ENCODE measurements at places on chromosomes 7 and 10.

DNA sequence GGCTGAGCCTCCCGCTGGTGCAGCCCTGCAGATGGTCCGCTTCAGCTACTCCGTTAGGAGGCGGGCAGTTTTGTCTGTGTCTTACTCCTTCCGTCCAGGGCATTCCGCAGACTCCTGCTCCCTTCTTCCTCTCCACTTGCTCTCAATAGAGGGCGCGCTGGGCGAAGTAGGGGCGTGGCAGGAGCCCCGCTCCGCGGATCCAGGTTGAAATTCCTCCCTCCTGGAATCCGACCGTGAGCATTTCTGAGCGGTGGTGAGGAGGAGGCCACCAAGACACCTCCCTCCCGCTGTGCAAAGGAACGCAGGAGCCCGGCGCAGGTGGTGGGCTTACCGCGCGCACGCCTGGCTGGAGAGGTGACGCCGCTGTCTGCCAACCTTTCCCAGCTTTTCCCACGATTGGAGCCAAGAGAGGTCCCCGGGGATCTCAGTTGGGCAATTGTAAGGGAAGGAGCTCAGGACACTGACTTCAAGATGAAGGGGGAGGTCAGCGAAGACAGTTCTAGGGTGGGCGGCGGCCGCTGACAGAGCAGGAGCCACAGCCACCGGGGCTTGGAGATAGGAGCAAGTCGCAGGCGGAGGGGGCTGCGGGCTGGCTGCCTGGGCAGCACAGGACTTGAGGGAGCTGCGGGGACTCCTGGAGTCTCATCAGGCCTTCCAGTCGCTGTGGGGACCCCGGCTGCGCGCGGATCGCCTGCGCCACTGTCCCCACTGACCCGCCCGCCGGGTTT, 1011.3 kb downstream of the XPNPEP1 start:
- DNase-seq, result peak; percentile 73

- no peak for DNase-seq
Observed at GRCh38 chr10:3825244-3825643, 40.2 kb upstream of the KLF6 start.

GRCh38 chr7:30682212-30683083, at the start of gene CRHR2:
TSS of gene CRHR2 (minus strand) at chr7:30682456. CDS start at chr7:30682280, 176 bp downstream.
- DNase-seq, result no peak

GRCh38 chr10:132387764-132388210, 9.2 kb upstream of the PWWP2B start:
- peak; percentile 91 for DNase-seq

DNA sequence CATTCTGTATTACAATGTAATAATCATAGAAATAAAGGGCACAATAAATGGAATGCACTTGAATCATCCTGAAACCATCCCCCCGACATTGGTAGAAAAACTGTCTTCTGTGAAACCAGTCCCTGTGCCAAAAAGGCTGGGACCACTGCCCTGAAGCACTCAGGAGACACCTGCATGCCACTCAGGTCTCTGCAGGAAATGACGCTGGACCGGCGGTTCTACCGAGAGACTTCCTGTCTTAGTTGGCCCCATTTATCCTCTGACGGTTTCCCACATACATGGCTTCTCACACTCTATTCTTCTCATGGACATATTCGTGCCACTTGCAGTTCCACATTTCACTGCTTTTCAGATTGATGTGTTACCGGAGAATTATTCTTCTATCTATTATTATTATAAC, 617.5 kb downstream of the SDK1 start:
- DNase-seq, result no peak

- DNase-seq, result no peak
Observed at GRCh38 chr10:120513307-120513796, 56.3 kb downstream of the PLPP4 start.

- no peak for DNase-seq
Observed at GRCh38 chr7:109637428-109637990, 1067.8 kb downstream of the DNAJB9 start.

GRCh38 chr10:88783724-88784123, 18.8 kb upstream of the LIPM start:
- no peak for DNase-seq

DNA sequence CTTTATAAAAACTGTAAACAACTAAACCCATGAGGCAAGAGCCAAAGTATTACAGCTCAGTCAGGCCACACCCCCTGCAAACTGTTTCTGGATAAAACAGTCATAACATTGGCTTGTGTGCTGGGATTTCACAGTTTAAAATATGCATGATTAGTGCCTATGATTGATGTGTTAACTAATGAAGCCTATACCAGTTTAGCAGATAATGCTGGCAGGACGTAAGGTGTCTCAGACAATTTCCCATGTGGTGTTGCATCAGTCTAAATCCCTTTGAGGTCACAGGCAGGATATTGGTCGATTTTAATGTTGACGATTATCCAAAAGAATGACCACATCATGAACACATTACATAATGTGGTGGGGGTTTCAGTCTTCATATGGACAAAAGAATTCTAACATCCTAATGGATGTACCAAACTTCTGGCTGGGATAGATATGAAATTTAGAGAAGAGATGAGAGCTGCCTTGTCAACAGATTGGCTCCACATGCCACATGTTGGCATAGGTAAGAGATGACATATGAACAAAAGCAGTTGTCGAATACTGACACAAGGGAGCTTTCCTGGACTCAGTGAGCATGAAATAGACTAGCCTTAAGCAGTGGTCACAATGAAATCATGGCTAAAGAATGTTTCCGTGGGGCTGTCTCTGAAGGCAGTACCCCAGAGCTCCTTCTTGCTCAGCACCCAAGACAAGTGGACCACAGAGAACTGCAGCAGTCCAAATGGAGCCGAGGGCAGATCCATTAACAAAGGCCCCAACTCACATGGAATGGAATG, 445.6 kb downstream of the GFRA1 start:
- DNase-seq, result no peak

GRCh38 chr7:91288208-91288824, 24.1 kb downstream of the FZD1 start:
- peak; percentile 71 for DNase-seq

GRCh38 chr7:75983471-75984129, 10.8 kb downstream of the TMEM120A start:
- DNase-seq, result no peak

- DNase-seq, result no peak
Observed at GRCh38 chr10:60340973-60341372, 48.7 kb downstream of the ANK3 start.

- DNase-seq, result no peak
Observed at GRCh38 chr10:89210794-89211425, 3.8 kb upstream of the CH25H start.

DNA sequence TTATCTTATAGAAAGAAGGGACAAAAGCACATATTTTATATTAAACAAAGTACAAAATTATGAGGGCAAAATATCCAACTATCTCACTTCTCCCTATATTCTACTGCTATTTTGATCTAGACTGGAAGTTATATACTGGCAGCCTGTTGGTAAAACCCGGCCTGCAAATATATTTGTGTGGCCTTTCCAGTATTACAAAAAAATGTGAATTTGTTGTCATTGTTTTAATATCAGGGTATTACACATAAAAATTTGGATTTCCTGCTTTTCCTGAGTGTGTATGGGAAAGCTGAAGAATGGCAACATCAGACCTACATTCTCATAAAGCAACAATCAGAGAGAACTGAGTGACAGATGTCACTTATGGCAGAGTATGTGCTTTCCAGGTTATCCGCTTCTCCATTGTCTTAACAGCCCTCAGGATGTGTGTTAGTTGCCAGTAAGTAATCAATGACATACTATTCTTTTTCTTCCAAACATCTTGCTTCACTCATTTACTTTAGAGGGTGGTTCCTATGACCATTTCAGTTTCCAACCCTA, 7.3 kb downstream of the SYPL1 start:
- DNase-seq, result no peak

GRCh38 chr7:109206196-109206595, 636.5 kb downstream of the DNAJB9 start:
- no peak for DNase-seq

- no peak for DNase-seq
Observed at GRCh38 chr7:112267944-112268691, 61.6 kb downstream of the ZNF277 start.

- no peak for DNase-seq
Observed at GRCh38 chr7:123824754-123825067, 20.3 kb upstream of the HYAL4 start.

DNA sequence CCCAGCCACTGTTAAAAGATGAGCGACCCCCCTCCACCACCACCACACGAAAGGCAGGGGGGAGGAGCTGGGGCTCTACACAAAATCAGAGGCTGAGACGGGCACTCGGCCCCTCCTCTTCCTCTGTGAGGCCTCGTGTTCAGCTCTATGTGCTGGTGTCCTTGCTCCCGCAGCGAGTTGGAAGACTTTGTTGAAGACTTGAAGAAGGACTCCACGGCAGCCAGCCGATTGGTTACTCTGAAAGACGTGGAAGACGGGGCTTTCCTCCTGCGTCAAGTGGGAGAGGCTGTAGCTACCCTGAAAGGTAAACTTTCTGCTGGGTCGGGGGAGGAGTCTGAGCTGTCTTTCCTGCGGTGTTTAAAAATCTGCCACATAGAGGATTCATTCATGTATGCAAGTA, 203.7 kb downstream of the ARHGAP21 start:
- DNase-seq, result no peak

- no peak for DNase-seq
Observed at GRCh38 chr7:12866207-12866606, 178.8 kb downstream of the ARL4A start.

DNA sequence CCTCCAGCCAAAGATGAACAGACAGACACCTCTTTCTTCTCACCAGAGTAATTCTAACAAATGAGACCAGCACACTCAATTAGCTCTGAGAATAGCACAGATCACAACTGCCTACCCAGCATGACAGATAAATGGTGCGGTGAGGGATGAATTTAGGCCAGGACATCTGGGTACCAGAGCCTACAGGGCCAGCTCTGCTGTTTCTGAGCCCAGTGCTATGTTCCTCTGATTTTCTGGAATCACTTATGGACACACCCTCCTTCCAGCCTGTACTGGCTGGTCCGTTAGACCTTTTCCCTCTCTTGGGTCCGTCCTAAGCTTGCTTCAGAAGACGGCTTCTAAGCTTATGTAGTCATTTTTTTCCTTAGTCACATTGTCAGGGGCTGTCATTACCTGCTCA, 73.6 kb downstream of the INSYN2A start:
- no peak for DNase-seq

DNA sequence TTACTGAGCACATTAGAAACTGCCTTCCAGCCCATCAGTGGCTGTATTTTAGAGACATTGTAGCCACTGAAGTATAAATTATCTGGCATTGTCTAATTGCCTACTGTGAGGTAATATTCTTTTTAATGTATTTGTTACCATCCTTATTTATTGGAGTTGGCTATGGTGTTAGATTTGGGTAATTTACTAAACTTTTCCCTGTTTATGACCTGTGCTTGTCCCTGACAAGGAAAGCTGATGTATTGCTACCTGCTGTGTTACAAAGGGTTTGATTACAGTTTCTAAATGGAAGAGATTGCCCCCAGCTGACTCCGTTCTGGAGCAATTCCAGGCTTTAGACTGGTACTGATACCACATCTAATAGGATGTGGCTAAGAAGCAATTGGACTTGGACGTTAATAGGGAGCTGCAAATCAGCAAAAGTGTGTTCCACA, 12.3 kb upstream of the ASCC1 start:
- no peak for DNase-seq

- DNase-seq, result no peak
Observed at GRCh38 chr7:80218723-80219122, 84.1 kb downstream of the GNAI1 start.

DNA sequence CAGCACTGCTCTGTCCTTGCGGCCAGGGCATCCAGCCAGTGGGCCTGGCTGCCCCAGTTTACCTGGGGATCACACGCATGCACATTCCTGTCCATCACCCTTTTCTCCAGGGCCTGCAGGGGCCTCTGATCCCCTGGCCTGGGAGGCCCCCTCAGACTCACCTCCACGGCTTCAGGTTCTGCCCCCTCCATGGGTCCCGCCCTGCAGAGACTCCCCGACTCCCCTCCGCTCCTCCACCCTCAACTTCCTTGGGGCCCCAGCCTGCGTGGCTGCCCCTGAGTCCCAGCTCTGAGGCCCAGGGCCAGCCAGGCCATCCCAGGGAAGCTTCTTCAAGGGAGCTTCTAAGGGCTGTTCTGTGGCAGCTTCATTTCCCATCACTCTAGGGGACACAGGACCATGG, 324.1 kb downstream of the TCERG1L start:
- DNase-seq, result no peak

DNA sequence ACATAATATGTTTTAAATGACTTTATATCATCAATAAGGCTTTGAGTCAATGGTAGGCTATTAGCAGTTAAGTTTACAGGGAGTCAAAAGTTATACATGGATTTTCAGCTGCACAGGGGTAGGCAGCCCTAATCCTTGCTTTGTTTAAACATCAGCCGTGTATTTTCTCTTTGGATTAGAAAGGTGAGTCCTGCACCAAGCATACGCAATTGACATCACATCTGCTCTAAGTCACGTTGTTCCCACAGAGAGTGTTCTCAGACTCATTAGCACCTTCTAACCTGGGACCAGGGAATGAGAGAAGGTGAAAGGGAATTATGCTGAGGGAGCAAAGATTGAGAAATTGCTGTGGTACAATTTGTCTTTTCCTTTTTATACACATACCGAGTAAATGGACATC, 148.6 kb upstream of the ZNF804B start:
- DNase-seq, result no peak

DNA sequence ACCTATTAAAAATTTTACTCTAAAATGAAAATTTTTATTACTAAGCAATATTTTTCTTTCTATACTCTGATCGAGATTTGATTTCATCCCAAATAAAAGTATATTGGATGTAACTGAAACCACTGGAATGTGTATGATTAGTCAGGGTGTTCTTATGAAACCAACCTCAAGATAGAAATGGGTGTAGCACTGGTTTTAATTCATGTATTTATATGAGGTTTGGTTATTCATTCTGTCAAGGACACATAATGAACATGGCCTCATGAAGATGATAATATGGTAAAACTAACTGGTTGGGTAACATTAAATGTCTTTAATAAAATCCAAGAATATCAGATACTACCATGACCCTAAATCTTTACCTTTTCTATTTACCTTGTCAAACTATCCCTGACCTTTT, 197.7 kb downstream of the SEMA3A start:
- DNase-seq, result no peak

- DNase-seq, result no peak
Observed at GRCh38 chr7:87057210-87057609, 2.2 kb downstream of the ELAPOR2 start.

- no peak for DNase-seq
Observed at GRCh38 chr10:1240341-1240775, 184.2 kb downstream of the WDR37 start.

- DNase-seq, result no peak
Observed at GRCh38 chr7:102849079-102849478, 63.7 kb upstream of the LRRC17 start.

All from aorta (tissue), 5 donors.